ENCODE measurements at places on chromosomes 2 and 18. TPM values are rescaled to one million over a fixed set of nuclear protein-coding genes. Genes with fewer than 3 reads are reported as not detected.

DNA sequence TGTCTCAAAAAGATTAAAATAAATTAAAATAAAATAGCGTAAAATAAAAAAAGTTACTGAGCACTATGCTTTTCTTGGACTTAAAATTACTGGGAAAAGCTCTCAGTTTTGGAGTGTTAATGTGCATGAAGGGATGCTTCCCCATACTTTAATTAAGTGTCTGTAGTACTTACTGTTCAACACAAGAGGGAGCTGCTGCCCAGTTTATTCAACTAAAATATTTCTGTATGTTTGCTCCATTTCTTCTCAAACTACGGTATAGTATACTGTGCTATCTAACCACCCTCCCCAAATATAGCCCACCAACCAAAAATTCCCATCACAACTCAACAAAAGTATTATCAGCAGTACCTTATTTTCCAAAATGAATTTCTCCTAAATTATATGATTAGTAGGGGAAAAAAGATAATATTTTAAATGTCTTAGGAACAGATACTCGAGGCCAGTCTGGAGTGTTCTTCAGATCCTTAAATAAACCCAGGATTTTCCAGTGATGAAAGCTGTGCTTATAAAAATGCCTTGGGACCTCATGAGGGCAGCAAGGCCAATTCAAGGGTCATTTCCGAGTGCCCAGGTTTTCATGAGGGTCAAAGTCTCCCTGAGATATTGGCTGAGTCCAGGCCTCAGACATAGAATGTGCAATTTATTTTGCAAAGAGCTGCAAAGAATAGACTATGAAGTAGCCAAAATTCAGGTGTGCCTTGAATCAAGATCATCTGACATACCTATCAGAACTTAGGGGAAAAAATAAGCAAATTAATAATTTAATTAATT, 64.1 kb downstream of the CHRNA1 start:
- no peak for DNase-seq

GRCh38 chr18:48668466-48669179, 129.8 kb downstream of the CTIF start:
- DNase-seq, result no peak

- DNase-seq, result no peak
Observed at GRCh38 chr2:149656996-149657395, 69.4 kb upstream of the MMADHC start.

- no peak for DNase-seq
Observed at GRCh38 chr18:379681-380330, 112.0 kb upstream of the THOC1 start.

DNA sequence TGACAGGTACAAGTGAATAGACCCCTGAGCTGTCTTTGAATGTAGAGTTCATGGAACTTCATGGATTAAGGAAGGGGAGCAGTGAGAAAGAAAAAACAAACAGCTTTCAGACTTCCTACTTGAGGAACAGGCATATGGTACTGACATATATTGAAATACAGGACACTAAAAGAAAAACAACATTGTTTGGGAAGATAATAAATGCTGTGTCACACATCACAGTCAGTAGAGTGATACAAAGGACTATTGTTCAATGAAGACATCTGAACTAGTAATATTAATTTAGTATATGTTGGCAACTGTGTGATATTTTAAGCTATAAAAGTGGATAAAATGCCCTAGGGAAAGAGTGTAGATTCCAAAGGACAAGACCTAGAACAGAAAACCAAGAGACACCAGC, 3.3 kb downstream of the DSC2 start:
- DNase-seq, result no peak

DNA sequence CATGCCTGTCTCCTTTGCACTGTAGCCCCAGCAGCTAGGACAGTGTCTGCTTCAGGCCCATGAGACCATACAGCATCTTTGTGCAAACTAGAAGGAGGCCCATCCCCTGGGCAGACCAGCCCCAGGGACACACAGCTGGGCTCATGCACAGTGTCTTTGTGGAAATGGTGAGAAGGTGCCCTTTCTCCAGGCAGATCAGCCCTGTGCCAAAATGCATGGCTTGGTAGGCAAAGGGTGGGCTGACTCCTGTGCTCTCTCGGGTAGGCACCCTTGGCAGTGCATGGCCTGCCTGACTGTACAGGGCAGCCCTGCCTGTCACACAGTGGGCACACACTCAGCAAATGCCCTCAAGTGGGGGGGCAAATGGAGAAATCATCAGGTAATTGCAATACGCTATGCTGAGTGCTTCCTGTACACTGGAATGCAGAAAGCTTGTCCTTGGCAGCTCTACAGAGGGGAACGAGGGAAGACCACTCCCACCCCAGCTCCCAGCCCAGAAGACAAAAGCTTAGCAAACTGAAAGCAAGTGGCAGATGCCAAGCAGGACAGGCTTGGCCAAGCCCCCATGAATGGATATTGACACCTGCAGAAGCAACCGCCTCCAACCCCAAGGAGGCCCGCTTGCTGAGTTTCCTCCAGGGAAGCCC, 21.6 kb downstream of the TNS1 start:
- no peak for DNase-seq

DNA sequence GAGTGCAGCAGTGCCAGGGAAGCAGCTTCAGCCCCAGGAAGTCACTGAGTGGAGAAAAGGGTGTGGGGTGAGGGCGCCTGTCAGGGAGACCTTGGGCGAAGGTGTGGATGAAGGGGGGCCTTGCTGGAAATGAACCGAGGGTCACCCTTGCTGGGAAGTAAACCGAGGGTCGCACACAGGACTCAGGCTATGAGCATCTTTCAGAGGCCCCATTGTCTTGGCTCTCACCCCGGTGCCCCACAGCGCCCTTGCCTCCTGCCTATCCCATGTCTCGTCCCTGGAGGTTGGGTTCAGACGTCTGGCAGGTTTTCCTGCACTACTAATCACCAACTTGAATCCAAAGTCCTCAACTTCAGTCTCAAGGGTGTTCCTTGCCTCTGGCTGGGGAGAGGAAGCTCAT, 122.8 kb upstream of the PXDN start:
- DNase-seq, result no peak

DNA sequence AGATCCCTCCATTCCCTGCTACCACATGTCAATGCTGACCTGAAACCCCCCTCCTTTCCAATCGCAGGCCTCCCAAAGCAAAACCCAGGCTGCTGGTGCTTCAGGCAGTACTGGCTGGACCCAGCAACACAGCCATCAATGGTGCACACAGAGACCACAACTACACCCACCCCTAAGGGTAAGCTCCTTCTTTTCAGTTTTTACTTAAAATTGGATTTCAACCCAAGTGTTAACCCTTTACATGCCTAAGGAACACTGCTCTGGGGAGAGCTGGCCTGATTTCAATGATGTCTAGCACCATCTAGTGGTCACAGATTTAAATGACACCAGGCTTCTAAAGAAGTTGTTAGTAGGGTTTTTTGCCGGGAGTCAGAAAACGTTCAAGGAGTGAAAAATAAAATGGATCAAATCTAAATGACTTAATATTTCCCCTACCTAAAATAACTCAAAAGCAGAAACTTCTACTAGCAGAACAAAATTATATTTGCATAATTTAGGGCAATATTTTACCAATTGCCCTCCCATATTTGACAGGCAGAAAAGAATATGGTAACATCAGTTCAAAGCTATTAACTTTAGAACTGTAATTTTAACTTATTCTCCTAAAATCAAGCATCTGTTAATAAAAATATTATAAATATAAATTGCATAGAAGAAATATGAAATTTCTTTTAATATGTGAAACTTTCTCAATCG, 24.6 kb downstream of the FECH start:
- no peak for DNase-seq

DNA sequence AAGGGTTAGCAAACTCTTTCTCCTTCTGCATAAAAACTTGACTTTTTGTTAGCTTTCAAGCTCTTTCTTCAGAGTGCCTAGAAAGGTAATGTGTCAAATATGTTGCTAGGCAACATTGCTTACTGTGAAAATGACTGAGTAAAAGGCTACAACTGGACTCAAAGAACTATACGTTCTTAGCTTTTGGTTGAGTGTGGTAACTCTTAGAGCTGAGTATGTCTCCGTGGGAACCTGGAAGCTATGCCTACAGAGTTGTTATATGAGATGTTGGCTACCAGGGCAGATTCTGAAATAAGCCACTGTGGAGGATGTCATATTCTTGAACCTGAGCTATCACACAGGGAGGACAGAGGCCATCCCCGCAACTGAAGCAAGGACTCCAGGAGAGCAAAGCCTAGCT, 105.5 kb downstream of the ARL6IP6 start:
- DNase-seq, result no peak

GRCh38 chr2:109516445-109517117, 97.2 kb downstream of the SEPTIN10 start:
- DNase-seq, result no peak

DNA sequence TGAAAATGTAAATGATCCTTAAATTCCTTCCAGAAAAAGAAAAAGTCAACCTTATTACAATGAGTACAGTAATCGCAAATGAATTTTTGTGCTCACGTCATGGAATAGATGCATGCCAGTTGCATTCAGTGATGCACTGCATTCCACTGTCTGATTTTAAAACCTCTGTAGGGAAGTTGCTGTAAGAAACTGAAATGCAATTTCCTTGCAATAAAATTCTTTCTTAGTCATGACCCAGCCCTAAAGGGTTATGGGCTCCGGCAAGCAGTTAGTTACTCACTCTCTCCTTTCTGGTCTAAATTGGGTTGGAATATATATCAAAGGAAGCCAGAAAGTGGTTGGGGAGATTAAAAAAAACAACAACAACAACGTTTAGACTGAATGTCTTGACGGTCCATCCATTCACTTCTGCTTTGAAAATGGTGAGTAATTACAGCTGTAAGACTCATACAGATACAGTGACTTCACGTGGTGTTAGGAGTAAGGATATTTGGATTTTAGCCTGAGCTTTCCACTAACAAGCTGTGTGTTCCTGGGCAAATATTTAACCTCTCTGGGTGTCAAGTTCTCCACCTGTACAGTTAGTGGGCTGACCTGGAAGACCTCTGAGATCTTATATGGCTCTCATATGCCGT, 8.6 kb upstream of the RND3 start:
- no peak for DNase-seq

- no peak for DNase-seq
Observed at GRCh38 chr2:207130958-207131521, 34.7 kb downstream of the KLF7 start.

- no peak for DNase-seq
Observed at GRCh38 chr18:26425148-26425531, 123.2 kb downstream of the KCTD1 start.

DNA sequence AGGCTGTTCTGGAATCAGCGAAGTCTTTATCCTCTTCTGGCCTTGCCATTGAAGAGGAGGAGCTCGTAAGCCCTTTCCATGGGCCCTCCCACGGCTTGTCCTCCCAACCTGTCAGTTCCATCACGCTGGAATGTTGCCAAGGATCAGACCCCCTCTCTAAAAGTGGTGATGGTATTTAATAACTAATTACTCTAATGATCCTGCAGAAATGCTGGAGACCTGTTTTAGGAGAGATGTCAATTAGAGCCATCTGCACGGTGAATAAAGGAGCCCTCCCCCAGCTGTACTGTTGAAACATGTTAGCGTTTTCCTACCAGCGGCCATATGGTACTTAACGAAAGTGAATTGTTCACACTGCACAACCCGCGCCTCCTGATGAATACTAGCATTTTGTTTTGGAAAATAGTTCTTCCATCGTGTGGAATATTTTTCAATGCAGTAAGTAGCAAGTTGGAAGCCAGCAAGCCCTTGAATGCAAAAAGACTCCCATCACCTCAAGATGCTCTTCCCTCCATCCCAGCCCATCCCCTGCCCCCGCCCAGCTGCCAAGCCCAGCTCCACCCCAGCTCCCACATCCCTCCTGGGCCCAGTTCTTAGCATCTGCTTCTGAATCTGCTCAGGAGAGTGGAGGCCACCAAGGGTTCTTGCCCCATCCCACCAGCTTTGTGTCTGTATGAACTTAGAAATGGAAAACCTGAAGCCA, 145.4 kb downstream of the KLHL29 start:
- DNase-seq, result no peak

DNA sequence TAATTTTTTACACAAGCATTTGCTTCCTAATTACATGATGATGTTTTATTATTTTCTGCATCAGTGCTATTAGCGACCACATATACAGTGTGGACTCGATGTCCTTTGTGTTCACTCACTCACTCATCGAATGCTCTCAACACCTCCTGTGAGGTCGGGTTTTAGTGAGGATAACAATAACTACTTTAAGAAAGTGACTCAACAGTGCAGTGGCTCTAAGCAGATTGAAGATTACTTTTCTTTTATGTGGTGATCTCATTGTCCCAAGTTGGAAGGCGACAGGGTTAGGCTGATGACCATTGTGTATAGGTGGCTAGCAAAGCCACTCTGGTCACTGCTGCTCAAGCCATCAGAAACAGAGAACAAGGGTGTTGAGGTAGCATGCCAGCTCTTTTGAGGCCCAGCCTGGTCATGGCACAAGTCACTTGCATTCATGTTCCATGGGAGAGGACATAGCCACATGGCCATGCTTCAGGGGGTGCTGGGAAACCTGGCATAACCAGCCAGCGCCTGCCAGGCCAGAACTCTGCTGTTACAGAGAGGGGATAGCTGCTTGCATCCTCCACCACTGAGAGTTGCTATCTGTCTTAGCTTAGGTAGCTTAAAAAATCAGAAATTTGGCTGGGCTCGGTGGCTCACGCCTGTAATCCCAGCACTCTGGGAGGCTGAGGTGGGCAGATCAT, 60.4 kb downstream of the PDCL3 start:
- DNase-seq, result no peak

DNA sequence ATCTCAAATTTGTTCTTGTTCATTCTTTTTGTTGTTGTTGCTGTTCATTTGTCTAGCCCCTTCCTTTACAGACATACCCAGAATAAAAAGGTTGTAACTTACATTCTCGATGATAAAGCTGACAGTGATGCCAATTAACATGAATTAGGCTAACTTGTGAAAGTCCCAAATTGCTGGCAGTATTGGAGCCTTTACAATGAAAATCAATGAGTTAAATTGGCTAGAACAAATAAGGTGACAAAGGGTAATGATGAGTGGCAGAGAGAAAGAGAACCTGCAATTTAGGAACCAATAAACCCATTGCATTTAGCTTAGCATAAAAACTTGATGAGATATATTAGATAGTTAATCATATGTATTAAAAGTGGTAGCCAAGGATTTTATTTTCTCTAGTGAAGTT, 521.0 kb downstream of the ADCYAP1 start:
- DNase-seq, result no peak

- peak; percentile 37 for DNase-seq
Observed at GRCh38 chr18:8685914-8686216, 19.5 kb upstream of the MTCL1 start.

- no peak for DNase-seq
Observed at GRCh38 chr2:127134833-127135830, 28.2 kb upstream of the BIN1 start.

- no peak for DNase-seq
Observed at GRCh38 chr2:12428786-12429185, 287.9 kb upstream of the TRIB2 start.

GRCh38 chr2:54728669-54729120, 5.2 kb downstream of the EML6 start:
- no peak for DNase-seq

- DNase-seq, result no peak
Observed at GRCh38 chr2:100230754-100231153, 88.4 kb upstream of the AFF3 start.

The SSB gene
- 87.6 TPM for total RNA-seq

The PDE11A gene
- 2.2 TPM for total RNA-seq

The SLC9A2 gene
- total RNA-seq, result 21.1 TPM

The ZNF236 gene
- 30.0 TPM for total RNA-seq

The C2orf78 gene
- not detected for total RNA-seq

The NAT8 gene
- total RNA-seq, result not detected

The SIX3 gene
- not detected for total RNA-seq

The NT5C1B gene
- not detected for total RNA-seq

The C1GALT1C1L gene
- total RNA-seq, result 0.99 TPM

The ZNF513 gene
- 39.3 TPM for total RNA-seq

The NGEF gene
- 8.1 TPM for total RNA-seq
